ENCODE measurements at places on chromosomes 4 and X.

- no peak for DNase-seq
Measured at GRCh38 chr4:1406394-1406980, at the start of gene NKX1-1. Gene NKX1-1, minus strand, starts transcription at chr4:1406442. Its CDS starts 0 bp downstream, at chr4:1406442.

DNA sequence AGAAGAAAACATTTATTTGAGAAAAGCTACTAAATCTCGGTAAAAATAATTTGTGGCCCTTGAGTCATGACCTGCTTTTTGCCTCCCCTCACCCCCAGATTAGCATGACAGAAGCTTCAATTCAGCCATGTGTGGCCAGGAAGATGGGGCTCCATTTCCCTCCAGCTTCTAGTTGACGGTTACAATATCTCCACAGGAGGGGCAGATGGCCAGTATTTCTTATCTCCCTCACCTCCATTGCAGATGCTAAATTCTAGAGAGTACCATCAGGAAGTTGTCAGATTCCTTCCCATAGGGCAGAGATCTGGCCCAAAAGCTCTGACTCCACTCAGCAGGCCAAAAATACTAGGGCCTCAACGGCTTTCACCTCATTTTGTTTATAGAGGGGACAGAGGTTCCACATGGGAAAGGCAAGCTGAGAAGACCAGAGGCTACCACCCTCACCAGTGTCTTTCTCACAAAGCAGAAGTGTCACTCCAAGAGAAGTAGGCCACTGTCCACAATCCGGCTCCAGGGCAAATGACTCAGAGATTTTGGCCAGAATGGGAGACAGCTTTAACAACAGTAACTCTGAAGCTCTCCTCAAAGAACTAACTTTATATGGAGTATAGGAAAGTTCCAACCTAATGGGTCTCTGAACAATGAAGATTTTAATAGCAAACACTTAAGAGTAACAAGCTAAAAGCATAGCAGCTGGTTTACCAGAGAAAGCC, 108.3 kb downstream of the TBC1D19 start:
- no peak for DNase-seq

DNA sequence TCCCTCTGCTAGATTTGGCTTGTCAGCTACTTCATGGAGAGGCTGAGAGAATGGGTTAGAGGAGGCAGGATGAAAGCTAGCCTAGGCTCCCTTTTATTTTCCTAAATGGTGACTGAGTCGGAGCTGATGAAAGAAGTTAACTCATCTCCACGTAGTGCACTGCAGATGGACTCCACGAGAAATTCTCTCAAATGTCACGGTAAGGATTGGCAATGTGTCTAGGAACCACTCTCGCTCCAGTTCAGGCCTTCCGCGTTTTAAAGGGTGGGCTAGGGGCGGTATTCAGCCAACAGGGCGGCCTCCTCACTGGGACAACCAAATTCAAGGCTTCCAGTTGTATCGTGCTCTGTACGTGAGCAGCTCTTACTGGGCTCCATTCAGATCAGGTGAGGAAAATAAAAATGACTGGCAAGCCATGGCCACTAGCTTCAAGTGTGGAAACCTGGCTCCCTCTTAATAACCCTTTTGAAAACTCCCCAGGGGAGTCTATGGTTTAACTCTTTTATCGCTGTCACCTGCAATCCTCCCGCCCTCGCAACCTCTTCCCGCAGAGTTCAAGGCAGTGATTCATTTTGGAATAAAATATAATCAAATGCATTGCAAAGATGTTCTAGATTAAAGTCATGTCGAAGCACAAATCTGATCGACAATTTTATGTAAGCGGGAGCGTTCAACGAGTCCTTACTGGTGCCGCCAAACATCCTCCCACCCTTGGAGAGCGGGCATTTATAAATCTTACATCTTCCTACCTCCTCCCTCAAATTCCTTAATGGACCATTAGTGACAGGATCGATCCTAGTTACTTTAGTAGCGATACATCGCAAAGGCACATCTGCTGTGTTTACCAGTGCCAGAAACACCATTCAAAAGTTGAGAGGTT, 1.2 kb downstream of the SPOCK3 start:
- no peak for DNase-seq

GRCh38 chrX:867502-867901, 236.9 kb downstream of the SHOX start:
- no peak for DNase-seq

DNA sequence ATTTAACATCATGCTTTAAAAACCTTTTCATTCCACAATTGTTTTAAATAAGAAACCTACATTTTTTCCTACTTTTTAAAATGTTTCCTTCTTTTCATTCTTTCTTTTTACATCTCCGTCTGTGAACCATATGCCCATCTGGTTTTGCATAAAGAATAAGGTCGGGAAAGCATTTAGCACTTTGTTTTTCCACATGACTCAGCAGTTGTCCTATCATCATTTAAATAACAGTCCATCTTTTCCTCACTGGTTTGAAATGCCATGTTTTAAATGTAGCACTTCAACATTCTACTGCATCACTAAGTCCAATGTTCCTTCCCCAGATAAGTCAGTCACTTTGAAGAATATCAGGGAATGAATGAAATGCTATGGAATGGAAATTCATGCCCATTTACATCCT, 128.4 kb downstream of the SH3RF1 start:
- no peak for DNase-seq

DNA sequence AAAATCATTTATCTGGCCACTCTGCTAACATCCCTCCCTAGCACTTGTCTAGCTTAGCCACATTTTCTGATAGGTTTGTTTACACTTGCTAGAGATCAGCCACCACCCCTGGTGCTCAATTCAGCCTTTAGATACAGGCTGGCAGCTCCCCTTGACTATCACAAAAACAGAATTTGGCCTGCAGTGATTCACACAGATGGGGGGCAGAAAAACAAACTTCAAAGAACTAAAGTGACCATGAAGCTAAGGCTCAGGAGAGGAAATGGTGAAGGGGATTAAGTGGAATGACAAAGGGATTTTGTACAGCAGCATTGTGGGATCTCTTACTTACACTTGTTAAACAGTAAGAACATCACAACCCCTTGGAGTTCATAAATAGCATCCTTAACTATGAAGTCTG, 1718.0 kb upstream of the PCDH7 start:
- DNase-seq: no peak

DNA sequence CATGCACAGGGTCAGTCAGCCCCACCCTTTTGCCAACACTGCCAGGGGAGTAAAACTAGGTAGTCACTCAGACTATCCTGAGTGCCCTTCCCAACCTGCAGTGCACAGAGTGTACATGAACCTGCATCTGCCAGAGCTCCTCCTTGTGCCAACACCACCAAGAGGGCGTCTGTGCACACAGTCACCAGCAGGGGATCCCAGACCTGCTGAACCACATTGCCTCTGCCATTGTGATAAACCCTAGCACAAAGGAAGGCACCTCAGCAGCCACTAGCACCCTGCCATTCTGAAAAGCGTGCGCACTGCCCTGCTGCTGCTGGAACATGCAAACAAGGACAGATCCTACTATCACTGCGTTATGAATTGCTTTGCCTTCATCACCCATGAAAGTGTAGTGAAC, 247.8 kb upstream of the POU3F4 start:
- no peak for DNase-seq

DNA sequence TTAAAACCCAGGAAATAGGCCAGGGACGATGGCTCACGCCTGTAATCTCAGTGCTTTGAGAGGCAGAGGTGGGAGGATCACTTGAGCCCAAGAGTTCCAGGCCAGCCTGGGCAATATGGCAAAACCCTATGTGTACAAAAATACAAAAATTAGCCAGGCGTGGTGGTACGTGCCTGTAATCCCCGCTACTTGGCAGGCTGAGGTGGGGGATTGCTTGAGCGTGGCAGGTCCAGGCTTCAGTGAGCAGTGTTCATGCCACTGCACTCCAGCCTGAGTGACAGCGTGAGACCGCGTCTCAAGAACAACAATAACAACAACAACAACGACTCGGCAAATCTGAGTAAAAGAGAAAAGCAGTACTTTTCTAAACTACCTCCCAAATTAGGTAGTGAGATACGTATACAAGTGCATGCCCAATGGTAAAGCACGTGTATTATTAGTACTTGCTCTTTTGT, 13.0 kb upstream of the NDUFC1 start:
- no peak for DNase-seq

- no peak for DNase-seq
Measured at GRCh38 chr4:100130964-100131363, 59.3 kb downstream of the DDIT4L start.

DNA sequence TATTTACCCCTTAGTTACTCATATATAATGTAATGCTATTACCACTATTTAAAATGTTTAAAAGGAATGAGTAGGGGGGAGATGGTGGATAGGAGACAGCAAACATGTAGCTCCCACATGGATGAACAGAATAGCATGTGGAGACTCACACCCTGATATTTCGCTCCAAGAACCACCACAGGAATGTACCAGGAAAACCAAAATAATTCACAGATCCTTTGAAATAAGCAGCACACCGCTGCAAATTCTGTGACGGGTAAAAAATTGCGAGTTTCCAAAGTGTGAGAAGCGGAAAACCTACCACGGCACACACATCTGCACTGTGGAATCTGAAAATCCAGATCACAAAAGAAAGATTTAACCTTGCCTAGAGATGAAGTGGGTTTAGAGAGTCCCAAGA, 428.2 kb downstream of the TLL1 start:
- no peak for DNase-seq

- DNase-seq: no peak
Measured at GRCh38 chr4:130034876-130035275, 938.9 kb downstream of the C4orf33 start.

GRCh38 chrX:72394518-72395170, 88.9 kb upstream of the CITED1 start:
- DNase-seq: no peak

DNA sequence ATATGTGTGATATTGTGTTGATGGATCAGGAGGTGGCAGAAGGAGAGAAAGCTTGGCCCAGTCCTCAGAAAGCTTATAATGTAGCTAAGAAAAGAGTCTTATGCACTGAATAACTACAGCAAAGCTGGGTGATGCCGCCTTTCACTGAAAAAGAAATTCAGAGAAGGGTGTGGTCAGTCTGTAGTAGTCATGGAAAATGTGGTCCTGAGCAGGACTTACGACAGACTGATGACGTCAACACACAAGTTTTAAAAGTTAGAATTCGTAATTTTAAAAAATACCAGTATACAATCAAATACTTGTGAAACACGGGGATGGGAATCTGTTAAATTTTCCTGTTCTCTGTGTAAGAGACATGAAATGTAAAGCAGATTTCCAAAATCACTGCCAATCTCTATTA, 87.0 kb upstream of the RAPGEF2 start:
- DNase-seq: no peak

GRCh38 chr4:94610145-94610544, 147.6 kb upstream of the BMPR1B start:
- DNase-seq: no peak

GRCh38 chr4:99986792-99987191, 36.7 kb upstream of the H2AZ1 start:
- DNase-seq: no peak

DNA sequence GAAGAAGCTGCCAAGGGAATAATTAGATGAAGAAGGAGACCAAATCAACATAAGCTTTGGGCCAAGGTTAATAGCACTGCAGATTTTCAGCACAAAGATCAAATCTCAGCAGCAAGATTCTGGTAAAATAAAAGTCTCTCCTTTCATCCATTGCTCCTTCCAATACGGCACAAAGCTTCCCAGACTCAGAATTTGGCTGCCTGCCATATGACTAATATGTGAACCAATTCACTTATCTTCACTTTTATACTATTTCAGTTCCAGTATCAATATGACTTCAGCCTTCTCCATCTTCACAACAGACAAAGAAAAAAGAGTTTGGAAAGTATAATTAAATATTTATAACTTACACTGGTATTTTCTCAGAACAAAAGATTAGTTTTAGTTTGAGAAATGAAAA, 978.3 kb upstream of the GRID2 start:
- DNase-seq: no peak

- peak; percentile 65 for DNase-seq
Measured at GRCh38 chr4:87058356-87059073, 123.7 kb downstream of the AFF1 start.

- no peak for DNase-seq
Measured at GRCh38 chr4:108829966-108830492, 67.2 kb upstream of the ETNPPL start.

DNA sequence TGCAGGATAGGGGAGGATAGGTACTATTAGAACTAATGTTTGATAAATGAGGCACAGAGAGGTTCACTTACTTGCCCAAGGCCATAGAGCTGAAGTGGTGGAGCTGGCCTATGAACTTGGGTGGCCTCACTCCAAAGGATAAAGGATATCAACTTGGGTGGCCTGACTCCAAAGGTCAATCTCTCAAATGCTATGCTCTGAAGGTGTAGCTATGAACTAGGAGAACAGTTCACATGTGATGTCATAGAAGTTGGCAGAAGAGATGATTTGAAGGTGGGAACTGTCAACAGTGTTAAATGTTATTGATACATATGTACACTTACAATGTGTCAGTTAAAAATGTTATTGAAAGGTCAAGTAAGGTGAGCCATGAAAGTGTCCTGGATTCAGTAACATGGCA, 6.2 kb upstream of the CHST7 start:
- no peak for DNase-seq

GRCh38 chrX:40446921-40447320, 133.8 kb upstream of the ATP6AP2 start:
- DNase-seq: no peak

DNA sequence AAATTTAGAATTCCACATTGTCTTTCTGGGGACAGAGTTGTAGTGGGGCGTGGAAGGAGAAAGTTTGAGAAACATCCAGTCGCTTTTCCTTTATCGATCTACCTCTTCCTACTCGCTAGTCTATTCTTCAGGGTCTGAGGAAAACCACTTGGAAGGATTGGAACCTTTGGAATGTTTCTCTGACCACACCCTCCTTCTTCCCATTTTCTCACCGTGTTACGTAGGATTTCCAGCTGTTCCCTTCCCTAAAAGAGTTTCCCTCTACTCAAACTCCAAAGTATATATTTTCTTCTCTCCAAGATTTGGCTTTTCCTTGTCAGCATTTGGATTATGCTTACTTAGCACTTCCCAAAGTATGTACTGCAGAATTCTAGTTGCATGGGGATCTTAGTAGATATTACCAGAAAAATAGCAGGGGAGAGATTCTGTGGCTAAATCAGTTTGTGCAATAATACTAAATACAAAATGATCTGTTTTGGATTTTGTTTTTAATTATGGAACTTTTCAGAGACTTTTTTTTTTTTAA, 4.9 kb downstream of the ENPEP start:
- no peak for DNase-seq

GRCh38 chr4:1465173-1466033, 59.2 kb upstream of the NKX1-1 start:
- no peak for DNase-seq

- DNase-seq: no peak
Measured at GRCh38 chr4:185134307-185134869, 8.7 kb upstream of the SLC25A4 start.

DNA sequence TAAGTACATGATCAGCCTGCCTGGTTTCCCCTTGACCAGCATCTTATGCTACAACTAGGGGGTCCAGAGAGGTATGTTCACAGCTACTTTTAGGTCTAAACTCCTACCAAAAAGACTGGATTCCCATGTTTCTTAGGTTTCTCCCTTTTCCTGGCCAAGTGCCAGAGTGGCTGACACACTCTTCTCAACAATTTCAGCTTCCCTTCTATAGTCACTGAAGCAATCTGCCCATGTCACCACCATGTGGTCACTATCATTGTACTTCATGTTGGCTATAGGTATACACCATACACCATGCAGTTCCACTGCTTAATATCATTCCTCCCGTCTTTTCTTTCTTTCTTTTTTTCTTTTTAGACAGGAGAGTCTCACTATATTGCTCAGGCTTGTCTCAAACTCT, 66.9 kb downstream of the KLHL13 start:
- DNase-seq: no peak

- peak; percentile 51 for DNase-seq
Measured at GRCh38 chr4:1683736-1684505, at the start of gene FAM53A. Gene FAM53A, minus strand, starts transcription at chr4:1684313. Its CDS starts 15,572 bp downstream, at chr4:1668741.

GRCh38 chrX:86195343-86195742, 47.1 kb downstream of the DACH2 start:
- DNase-seq: no peak
